ENCODE measurements at places on chromosomes 13 and 19.

GRCh38 chr13:106874323-106874722 lies 306.4 kb upstream of the ARGLU1 start:
- DNase-seq = no peak

DNA sequence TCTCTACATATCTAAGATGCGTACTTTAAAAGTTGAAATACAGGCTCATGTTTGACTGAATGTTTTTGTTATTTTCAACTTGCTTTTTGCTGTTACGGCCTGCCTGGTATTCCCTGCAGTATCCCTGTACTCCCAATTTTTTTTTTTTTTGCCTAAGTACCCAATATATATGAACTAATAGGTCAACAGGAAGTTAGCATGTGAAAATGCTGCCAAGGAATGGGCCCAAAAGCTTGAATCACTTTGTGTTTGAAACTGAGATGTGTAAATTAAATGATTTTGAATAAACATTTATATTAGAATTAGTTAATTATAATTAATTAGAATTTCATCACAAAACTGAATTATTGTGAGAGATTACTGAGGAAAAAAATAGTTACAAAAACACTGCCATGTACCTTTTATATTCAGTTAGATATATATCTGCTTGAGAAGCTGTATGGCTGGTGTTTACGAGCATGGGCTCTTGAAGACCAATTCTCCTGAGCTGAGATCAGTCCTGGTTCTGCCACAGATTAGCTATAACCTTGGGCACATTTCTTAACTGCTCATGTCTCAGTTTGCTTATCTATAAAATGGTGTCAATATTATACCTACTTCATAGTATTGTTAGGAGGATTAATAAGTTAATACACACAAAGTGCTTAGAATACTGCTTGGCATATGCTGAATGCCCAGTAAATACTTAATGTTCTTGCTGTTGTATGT lies 16.0 kb downstream of the TDRD3 start:
- no peak for DNase-seq

DNA sequence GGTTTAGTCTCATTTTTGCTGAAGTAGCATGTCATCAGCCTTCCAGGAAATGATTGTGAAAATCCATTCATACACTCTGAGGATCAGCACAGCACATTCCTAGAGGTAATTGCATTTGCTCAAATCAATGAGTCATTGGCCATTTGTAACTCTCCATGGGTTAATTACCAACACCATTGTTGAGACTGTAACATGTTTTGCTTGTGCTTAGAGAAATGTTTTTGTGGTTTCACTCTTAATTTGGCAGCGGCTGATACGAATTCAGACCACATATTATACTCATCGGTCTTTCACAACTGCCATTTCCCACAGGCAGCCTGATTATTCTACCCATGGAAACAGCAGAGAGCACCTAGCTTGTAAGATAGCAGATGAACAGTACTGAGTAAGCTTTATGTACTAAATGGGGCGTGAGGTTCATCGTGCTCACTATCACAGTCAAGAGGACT lies 110.3 kb downstream of the NHLRC3 start:
- DNase-seq = no peak

GRCh38 chr13:35784286-35784951 lies 307.9 kb upstream of the MAB21L1 start:
- no peak for DNase-seq

DNA sequence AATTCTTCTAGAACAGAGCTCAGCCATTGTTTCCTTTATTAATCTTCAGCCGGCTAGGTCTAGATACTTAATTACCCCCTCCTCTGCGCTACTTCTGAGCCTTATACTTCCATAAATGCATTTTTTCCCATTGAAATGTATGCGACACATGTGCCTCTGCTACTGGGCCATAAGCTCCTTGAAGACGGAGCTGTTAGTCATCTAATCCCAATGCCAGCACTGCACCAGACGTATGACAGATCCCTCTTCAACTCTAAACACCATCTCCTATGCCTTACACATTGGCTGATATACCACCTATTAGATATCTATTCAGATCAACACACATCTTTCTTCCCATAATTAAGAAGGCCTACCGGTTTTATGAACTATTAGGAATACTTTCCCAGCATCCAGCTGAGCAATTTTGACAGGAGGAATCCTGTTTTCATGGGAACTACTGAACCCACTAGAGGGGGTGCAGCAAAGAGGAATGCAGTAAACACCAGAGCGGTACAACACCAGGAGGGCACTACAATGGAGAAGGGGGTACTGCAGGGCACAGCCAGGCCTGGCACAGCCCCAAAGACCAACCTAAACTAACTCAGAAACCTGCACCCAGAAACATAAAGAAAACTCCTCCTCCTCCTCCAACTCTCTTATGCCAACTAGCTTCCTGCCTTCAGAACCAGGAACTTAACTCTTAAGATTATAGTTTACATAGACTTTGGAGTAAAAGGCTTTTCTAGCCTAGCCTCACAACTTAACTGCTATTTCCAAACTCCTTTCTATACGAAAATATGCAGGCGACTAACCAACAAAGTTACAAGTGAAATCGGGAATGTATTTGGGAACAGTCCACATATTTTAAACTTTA lies 18.7 kb downstream of the STK24 start:
- no peak for DNase-seq

DNA sequence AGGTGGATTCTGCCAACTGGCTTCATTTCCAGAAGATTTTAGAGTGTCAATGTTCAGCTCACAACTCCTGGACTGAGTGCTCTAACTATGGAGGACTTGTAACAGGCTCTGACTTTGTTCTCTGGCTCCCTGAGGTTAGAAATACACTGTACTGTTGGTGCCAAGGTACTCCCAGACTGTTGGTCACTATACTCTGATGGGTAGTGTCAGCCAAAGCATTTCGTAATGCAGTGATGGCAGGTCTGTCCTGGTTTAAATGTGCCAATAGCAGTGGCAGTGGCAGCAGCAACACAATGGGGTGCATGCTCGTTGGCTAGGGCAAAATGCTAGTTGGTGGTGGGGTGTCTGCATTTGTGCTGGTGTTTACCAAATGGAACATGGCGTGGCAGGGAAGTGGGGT lies 472.2 kb downstream of the TDRD3 start:
- DNase-seq = no peak

DNA sequence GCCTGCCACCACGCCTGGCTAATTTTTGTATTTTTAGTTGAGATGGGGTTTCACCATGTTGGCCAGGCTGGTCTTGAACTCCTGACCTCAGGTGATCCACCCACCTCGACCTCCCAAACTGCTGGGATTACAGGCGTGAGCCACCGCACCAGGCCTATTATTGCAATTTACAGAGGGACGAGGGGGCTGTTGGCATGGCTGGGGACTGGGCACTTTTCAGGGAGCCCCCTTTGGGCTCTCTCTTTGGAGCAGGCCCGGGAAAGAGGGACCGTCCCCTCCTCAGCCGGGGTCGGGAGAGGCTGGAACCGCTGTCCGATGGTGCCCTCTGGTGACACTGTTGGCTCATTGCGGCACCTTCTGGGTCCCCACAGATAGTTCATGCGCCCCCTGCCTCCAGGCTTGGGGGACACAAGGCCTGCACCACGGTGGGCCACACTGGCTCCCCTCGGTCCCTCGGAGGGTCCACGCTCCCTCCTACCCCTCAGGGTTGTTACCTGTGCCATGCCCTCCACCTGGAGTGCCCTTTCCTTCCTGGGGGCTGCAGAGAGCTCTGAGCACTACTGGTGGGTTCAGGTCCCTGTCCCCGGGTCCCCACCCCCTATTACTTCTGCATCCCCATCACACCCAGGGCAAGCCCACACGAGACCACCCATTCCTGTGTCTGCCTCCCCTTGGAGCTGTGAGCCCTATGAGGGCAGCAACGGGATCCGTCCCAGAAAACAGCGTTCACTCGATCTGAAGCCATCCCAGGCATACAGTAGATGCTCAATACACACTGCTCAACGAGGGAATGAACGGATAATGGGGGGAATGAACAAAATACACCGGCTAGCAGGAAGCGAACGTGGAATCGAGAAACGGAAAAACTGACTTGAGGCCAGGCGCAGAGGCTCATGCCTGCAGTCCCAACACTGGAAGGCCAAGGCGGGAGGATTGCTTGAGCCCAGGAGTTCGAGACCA lies 12.5 kb downstream of the FEM1A start:
- peak; percentile 45 for DNase-seq

DNA sequence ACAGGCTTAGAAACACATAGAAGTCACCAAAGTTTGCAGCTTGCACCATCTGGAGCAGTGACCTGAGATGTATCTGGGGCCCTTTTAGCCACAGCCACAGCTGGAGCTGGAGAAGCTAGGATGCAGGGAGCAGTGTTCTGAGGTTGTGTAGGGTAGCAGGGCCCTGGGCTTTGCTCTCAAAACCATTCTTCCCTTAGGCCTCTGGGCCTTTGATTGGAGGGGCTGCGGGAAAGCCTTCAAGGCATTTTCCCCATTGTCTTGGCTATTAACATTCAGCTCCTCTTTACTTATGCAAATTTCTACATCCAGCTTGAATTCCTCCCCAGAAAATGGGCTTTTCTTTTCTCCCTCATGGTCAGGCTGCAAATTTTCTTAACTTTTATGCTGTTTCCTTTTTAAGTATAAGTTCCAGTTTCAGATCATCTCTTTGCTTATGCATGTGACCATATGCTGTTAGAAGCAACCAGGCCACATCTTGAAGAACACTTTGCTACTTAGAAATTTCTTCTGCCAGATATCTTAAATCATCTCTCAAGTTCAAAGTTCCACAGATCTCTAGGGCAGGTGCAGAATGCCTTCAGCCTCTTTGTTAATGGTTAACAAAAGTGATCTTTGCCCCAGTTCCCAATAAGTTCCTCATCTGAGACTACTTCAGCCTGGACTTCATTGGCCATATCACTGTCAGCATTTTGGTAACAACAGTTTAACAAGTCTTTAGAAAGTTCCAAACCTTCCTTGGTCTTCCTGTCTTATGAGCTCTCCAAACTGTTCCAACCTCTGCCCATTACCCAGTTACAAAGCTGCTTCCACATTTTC lies 48.5 kb downstream of the NBEA start:
- no peak for DNase-seq

DNA sequence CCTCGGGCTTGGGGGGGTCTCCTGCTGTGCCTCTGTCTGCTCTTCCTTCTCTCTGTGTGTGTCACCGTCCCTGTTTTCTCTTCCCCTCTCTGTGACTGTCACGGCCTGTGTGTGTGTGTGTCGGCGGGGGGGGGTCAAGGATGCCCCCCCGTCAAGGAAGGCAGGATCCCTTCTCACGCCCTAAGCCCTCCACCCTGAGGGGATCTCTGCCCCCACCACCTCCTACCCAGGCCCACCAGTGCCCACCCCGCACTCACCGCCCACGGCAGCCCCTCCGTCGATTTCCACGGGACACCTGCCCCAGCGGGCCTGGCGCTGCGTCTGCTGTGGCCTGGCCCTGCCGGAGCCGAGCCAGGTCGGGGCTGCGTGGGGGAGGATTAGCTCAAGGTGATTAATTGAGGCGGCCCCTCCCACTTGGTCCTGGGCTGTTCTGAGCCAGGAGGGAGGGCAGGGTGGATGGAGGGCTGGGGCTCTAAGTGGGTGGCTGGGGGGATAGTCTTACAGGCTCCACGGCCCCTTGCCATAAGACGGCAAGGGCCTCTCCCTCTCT lies at the start of gene RAX2:
RAX2 (minus strand) TSS at position 323 of the 550 bp plus-strand sequence. CDS start 486 bp downstream, outside the sequence.
- no peak for DNase-seq

DNA sequence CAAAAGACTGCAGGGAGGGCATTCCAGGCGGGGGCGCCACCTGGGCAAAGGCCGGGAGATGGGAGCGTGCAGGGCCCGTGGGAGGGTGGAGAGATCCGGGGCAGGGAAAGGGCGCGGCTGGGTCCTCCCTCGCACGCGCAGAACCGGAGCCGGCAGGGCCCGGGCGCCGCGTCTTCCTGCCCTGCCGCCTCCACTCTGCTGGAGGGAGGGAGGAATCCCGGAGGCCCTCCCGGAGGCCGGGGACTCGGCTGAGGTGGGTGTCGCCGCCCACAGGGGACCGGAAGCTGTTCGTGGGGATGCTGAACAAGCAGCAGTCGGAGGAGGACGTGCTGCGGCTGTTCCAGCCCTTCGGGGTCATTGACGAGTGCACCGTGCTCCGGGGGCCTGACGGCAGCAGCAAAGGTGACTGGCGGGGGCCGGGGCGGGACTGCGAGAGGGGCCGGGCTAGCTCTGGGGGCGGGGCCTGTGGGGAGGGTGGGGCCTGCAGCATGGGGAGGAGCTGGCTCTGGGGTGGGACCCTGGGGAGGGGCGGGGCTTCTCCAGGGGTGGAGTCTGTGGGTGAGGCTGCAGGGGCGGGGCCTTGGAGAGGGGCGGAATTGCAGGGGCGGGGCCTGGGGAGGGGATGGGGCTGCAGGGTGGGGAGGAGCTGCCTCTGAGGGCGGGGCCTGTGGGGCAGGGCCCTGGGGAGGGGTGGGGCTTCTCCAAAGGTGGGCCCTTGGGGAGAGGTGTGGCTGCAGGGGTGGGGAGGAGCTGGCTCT lies 51.3 kb downstream of the CELF5 start:
- DNase-seq = peak; percentile 67
